ENCODE measurements at places on chromosomes 3 and 15.

DNA sequence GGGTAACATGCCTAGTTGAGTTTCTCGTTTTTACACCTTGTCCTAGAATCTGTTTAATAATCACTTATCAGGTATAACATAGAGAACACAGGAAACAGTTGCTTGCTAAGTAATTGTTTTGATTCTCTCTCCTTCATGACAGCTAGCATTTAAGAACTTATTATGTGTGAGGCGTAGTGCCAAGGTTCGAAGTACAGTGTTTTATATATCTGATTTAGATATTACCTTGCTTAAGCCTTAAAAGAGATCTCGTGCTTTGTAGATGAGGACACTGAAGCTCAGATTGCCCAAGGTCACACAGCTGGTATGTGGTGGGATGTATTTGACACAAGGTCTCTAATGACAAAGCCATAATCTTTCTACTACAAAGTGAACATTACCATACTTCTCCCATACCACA is 29.0 kb upstream of the IFT57 start:
- no peak for DNase-seq

GRCh38 chr3:78260388-78260787 is 1220.5 kb downstream of the ROBO2 start:
- no peak for DNase-seq

- DNase-seq, result no peak
Observed at GRCh38 chr3:172701751-172702150, 9.1 kb downstream of the NCEH1 start.

DNA sequence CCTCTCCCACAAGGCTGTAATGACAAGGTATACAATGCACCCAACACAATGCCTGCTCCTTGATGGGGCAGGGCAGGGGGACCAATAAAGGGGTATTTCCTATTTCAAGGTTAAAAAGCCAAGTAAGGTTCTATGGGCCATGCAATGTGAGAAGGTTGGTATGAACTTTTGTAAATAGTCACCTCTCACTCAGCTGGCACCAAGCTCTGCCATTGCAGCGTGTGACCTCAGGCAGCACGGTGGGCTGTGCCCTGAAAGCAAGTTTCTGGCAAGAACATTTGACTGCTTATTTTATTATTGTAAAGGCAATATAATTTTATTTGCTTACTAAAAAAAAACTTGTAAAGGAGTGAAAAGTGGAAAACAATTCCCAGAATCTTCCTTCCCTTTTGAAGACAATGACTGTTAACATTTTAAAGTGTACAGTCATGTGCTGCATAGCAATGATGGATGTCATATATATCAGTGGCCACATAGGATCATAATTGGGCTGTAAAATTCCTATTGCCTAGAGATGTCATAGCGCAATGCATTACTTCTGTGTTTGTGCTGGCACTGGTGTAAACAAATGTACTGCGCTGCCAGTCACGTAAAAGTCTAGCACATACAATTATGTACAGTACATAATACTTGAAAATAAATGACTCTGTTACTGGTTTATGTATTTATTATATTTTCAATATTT is 167.3 kb upstream of the RORA start:
- DNase-seq, result no peak

GRCh38 chr3:39273119-39273518 is 6.7 kb downstream of the CX3CR1 start:
- no peak for DNase-seq

- peak; percentile 43 for DNase-seq
Observed at GRCh38 chr3:182795389-182795782, 2.1 kb downstream of the ATP11B start.

GRCh38 chr15:74635228-74635627 is 19.6 kb downstream of the CLK3 start:
- peak; percentile 77 for DNase-seq

GRCh38 chr15:69813881-69814280 is 283.8 kb downstream of the TLE3 start:
- no peak for DNase-seq

DNA sequence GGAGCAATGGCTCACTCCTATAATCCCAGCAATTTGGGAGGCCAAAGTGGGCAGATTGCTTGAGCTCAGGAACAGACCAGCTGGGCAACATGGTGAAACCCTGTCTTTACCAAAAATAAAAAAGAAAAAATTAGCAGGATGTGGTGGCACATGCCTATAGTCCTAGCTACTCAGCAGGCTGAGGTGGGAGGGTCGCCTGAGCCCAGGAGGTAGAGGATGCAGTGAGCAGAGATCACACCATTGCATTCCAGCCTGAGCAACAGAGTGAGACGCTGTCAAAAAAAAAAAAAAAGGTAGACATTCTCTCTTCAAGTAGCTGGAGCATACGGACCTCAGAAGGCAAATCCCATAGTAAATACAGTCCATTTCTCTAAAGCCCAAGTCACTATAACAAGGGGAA is 7.1 kb upstream of the C3orf80 start:
- DNase-seq, result no peak

GRCh38 chr3:134628884-134629283 is 21.9 kb downstream of the KY start:
- DNase-seq, result no peak

DNA sequence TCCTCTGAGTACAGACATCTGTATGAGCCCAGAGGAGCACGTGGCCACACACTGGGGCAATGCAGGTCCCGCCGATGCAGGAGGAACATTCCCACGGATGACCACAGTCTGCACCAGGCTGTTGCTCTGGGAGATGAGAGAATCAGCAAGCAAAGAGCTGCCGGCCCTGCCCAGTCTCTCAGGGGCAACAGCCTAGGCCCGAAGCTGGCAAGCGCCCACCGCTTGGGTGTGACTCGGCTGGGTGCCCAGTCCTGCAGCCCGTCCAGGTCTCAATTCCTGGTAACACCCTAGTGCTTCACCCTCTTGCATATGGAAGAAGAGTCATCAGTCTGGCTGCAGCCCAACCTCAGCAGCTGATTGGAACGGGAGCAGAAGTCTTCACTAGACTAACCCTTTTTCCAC is 153.7 kb upstream of the HES1 start:
- no peak for DNase-seq

DNA sequence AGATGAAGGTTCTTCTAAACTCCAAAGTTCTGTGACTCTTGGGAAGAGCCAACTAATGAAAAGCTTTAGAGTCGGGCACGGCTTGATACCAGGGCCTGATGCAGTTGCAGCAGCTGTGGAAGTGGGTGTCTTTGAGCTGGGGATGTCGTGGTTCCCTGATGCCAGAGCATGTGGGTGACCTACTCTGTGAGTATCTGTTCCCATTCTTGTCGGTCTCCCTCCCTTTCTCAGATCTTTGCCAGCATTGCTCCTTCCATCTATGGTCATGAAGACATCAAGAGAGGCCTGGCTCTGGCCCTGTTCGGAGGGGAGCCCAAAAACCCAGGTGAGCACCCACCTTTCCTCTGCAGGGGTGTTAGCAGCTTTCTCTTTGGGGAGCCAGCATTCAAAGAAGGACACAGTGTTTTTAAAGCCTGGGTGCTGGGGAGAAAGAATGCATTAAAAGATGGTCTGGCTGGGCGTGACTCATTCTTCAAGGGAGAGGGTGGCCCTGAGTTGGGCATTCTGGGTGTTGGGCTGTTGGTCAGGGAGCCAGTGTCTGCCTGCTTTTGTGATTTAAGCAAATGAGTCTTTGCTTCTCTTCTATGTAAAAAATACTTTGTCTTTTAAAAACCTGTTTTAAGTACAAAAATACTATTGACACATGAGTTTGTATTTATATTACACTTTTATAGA is 13.2 kb upstream of the PODXL2 start:
- no peak for DNase-seq

GRCh38 chr15:48289628-48290027 is 41.6 kb upstream of the DUT start:
- DNase-seq, result no peak

Data from GM10248 (cell line).